LNCaP clone FGC (cell line): ENCODE measurements at places on chromosomes 6 and 20.

DNA sequence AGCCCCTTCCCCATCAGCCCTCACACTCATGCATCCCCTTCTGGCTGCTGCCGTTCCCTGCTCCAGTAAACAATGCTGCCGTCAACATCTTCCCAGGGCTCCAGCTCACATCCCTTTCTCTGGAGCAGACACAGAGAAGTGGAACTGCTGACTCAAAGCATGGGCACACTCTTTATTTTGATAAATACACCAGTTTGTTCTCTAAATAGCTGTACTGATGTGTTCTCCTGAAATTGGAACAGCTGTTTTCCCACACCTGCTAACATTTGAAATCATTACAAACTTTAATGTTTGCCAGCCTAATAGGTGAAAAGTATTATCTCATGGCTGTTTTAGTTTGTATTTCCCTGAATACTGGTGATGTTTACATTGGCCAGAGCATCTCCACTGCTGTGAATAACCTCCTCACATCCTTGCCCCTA lies 102.1 kb upstream of the NXT1 start:
- DNase-seq, result no peak

GRCh38 chr20:16179371-16179770 lies 393.9 kb downstream of the KIF16B start:
- DNase-seq, result no peak

- no peak for DNase-seq
Observed at GRCh38 chr6:123207967-123208510, 212.0 kb downstream of the CLVS2 start.

DNA sequence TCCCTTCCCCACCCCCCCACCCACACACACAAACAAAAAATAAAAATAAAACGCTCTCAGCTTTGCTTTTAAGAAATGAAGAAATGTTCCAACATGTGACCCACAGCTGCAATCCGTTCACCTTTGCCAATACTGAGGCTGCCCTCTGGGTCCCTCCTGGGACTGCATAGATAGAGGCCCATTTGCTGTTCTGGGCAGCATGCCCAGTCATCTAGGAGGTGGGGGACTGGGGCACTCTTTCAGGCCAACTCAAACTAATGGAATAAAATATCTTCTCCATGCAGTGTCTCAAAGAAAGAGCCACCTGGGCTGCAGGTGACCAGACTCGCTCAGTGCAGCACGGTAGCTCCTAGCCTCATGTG lies 79.9 kb downstream of the SLC22A3 start:
- no peak for DNase-seq

GRCh38 chr6:56683882-56684281 lies 41.2 kb upstream of the DST start:
- peak; percentile 69 for DNase-seq

DNA sequence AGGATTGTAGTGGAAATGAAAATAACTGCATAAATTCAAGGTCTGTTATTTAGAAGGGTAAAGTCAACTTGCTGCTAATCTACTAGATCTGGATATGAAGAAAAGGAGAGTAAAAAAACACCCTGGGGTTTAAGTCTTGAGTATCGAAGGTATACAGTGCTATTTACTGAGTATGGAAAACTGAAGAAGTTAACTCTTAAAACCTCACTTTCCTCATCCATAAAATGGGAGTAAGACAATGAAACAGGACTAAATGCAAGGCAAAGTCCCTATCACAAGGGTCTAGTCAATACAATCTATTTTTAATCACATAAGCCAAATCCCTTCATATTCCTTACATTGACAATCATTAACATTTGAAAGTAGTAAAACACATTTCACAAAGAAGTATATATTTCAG lies 2.2 kb downstream of the FBXO5 start:
- DNase-seq, result no peak

DNA sequence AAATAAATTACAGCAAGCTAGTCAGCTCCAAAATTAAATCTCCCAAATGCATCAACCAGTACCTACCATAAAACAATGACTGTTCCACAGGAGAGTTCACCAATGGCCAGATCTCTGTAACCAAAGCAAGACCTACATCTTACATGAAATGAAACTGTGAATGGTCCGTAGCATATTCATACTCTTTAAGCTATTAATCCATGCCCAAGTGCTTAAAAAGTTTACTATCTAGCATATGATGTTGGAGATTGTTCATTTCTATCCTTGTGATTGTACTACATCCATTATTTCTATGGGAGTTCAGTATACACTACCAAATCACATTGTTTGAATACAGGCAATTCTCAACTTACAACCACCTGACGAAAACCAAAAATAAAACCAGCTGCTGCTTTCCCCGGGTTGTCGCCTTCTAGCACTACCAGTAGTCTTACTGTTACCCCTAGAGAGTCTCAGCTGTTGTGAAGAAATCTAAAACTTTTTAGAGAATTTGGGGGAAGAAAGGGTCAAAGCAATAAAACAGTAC lies 38.0 kb downstream of the HIVEP2 start:
- DNase-seq, result no peak

- DNase-seq, result no peak
Observed at GRCh38 chr20:20060234-20060998, 8.1 kb downstream of the CFAP61 start.

- no peak for DNase-seq
Observed at GRCh38 chr6:86793649-86794048, 143.7 kb upstream of the HTR1E start.

GRCh38 chr6:1724124-1724523 lies 114.4 kb downstream of the FOXC1 start:
- peak; percentile 18 for DNase-seq

DNA sequence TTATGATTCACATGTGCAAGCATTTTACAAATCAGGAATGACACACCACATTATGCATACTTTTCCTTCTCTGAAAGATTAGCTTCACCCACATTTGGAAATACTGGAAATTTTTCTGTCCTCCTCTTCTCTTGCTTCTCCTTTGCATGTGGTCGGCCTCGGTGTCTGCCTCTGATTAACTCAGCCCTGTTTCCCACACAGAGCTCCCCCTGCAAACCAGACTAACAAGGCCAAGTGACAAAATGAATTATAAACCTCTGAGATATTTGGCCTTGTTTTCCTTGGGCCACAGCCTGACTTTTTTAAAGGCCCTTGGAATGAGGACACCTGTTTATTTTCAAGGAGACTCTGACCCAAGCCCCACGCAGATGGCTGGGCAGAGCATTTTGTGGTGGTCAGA lies 9.0 kb upstream of the CCN6 start:
- DNase-seq, result no peak

- no peak for DNase-seq
Observed at GRCh38 chr6:158467923-158468322, 92.0 kb upstream of the TMEM181 start.

- DNase-seq, result no peak
Observed at GRCh38 chr20:46690219-46691106, 1.2 kb upstream of the TP53RK start.

DNA sequence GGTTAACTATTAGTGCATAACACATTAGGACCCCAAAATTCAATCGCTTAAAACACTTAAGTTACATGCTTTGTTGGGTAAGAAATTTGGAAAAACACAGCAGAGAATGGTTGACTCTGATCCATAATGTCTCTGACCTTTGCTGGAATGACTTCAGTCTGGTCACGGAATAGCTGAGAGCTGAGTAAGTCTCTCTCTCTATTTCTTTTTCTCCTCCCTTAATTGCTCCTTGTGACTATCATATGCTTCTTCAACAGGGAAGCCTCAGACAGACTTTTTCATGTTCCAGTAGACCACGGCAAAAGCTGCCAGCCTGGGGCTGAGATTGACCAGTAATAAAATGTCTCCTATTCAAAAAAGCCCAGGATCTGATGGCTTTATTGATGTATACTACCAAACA lies 4.8 kb downstream of the OR12D1 start:
- DNase-seq, result no peak

GRCh38 chr6:17115251-17116116 lies 13.6 kb downstream of the STMND1 start:
- no peak for DNase-seq

GRCh38 chr6:44742828-44743372 lies 355.4 kb downstream of the CDC5L start:
- DNase-seq, result no peak

DNA sequence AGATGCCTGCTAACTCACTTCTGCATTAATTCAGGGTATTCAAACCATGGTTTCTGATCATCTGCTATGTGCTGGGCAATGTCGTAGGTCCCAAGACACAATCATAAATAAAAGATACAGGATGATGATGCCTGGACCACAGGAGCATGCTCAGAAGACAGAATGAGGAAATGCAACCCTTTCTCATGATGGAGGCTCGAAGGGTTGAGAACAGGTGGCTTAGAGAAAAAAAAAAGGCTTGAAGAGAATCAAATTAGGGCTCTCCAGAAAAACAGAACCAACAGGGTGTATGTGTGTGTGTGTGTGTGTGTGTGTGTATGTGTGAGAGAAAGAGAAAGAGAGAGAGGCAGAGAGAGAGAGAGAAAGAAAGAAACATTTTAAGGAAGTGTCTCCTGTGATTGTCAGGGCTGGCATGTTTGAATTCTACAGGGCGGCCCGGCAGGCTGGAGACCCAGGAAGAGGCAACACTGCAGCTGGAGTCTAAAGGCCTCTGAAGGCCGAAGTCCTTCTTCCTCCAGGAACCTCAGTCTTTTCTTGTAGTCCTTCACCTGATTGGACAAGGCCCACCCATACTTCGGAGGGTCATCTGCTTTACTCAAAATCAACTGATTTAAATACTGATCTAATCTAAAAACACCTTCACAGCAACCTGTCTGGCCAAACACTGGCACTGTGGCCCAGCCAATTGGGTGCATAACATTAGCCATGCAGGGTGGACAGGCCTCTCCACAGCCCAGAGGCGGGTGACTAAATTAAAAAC lies 143.8 kb downstream of the ERMARD start:
- no peak for DNase-seq

- DNase-seq, result no peak
Observed at GRCh38 chr6:36109092-36109491, 21.2 kb upstream of the MAPK13 start.

DNA sequence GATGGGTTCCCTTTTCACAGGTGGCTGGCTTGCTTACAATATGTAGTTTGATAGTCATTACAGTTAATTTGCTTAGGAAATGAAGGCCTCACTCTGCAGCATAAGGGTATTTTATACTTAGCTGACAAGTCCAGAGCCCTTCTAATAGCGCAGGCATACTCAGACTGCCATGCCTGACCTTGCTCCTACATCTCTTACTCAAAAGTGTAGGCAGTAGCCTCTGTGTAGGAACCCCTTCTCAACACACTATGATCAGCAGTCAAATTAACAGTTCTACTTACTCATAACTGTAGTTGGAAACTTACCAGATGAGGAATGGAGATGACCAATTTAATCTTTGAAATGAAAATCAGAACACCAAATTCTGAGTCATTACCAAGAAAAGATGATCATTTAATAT lies 373.5 kb downstream of the TBC1D32 start:
- no peak for DNase-seq

GRCh38 chr6:157724960-157725741 lies 97.9 kb upstream of the SNX9 start:
- DNase-seq, result no peak

- DNase-seq, result no peak
Observed at GRCh38 chr20:51318058-51318949, 224.2 kb downstream of the NFATC2 start.

DNA sequence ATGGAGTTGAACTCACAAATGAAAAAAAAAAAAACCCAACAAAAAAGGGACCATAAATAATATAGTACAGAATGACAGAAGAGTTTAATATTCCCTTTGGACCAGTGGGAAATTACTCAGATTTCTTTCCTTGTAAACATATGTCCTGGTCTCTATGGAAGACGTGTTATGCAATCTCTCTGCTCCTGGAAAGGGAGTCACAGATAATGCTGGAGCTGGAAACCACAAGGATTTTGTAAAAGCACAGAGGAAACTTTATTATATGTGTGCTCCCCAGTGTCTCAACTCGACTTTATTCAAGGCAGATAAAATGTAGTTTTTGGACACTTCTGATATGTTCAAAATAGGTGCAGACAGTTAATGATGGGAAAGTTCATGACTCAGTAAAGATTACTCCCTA lies 88.1 kb upstream of the ZFP64 start:
- no peak for DNase-seq

GRCh38 chr20:49122920-49123319 lies 65.2 kb downstream of the STAU1 start:
- DNase-seq, result no peak

GRCh38 chr20:46549188-46549972 lies 1.1 kb downstream of the OCSTAMP start:
- no peak for DNase-seq

DNA sequence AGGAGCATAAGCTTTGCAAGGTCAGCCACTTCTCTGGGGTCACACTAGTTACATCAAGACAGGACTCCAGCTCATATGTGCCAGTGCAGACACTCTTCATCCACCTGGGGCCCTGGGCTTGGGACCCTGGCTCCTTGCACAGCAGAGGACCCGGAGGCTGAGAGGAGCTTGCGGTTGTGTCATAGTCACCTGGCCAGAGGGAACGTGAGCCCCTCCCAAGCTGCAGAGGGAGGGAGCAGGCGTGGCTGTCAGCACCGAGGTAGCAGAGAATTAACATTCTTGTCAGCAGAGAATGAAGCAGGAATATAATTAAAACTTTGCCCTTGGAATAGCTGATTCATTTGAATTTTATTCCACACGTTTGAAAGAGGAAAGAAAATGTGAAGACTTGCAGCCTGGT lies 36.8 kb downstream of the BCAS4 start:
- DNase-seq, result no peak

GRCh38 chr20:45564760-45565276 lies 14.3 kb downstream of the WFDC8 start:
- DNase-seq, result no peak
